ENCODE measurements at places on chromosomes 2 and 18.

GRCh38 chr2:174786066-174786725 is 21.9 kb upstream of the CHRNA1 start:
- no peak for DNase-seq

DNA sequence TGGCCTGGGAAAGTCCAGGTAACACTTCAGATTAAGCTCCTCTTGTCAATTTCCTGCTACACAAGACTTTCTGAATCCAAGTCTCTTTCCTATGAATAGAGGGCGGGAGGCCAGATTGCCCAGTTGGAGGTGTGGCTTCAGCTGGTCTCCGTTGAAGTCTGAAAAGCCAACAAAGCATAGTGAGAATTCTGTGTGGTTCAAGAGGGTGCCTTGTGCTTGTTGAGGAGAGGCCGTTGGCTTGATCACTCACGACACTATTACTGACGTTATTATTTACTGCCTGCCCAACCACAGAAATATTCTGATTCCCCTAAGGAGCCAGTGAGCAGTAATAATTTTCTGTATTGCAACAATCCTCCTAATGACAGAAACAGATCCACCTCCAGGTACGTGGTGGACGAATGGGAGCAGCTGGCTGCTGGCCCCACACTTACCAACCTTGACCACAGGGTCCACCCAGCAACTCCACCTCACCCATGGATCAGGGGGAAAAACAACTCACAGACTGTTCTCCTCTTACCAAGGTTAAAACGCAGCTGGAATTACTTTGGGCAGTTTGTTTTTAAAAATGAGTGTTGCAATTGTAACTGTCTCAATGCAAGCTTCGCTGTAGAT is 21.9 kb downstream of the NRP2 start:
- DNase-seq = no peak

GRCh38 chr2:207395535-207396251 is 134.1 kb upstream of the CREB1 start:
- DNase-seq = no peak

GRCh38 chr2:157291018-157291417 is 33.5 kb downstream of the GALNT5 start:
- DNase-seq = no peak

DNA sequence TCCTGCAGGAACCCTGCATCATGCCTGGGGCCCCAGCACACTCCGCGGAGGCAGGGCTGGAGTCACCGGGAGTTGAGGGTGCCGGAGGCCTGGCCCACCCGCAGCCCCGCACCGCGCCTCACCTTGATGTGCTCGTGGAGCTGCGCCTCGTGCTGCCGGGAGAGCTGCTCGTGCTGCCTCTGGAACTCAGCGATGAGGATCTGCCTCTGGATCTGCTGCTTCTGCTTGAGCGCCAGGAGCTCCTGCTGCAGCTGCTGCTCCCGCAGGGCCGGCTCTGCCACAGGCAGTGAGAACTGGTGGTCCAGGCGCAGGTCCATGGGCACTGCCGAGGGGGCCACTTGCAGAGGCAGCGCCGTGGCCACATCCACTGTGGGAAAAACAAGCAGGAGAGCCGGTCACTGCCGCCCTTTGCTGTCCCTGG is 211.1 kb downstream of the HDAC4 start:
- no peak for DNase-seq

DNA sequence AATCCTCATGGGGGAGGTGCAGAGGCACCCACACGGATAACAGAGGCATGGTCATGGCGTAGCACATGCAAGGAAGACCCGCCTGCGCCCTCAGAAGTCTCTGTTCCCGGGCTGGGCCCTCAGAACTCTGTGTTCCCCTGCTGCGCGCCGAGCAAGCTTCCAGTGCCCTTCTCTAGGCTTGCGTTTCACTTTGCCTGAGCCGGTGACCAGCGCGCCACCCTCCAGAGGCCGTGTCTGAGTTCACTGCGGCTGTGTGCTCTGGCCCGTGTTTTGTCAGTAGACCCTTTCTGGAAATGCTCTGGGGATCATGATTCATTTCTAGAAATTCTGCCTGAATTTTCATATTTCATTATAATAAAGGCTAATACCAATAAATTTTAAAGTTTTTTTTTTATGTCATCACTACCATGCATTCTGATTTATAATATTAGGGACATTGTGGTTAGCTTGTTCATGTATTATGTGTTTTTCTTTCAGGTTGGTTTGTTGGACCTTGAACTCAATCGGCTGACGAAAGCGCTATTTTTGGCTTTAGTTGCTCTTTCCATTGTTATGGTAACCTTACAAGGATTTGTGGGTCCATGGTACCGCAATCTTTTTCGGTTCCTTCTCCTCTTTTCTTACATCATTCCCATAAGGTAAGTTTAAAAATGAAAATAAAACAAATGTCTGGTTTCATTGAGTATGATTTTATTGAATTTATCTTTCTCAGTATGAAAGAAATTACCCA is 142.7 kb upstream of the NFATC1 start:
- no peak for DNase-seq

DNA sequence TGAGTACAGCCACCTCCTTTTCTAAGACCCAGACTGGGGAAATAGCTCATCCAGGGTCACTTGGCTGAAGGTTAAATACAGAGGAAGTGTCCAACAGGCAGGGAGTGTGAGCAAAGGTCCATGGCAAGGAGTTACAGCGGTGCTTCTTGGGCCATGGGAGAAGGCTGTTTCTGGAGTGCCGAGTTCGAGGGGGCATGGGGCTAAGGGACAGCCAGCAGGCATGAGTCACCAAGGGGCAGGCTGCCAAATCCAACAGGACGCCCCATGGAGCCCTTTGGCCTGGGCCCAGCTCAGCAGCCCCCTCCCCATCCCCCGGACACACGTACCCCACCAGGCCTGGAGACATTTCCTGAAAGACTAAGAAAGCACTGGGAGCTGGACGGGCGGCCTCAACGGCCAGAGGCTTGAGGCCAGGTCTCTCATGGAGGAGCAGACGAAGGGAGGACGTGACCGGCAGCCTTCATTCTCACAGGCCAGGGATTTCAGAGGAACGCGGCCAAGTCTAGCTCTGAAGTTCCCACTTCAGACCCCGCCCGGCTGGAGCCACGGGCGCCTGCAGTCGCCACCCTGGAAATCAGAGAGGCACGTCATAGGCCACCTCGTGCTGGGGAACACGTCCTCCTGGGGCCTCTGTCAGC is 160.4 kb downstream of the SMAD7 start:
- no peak for DNase-seq

DNA sequence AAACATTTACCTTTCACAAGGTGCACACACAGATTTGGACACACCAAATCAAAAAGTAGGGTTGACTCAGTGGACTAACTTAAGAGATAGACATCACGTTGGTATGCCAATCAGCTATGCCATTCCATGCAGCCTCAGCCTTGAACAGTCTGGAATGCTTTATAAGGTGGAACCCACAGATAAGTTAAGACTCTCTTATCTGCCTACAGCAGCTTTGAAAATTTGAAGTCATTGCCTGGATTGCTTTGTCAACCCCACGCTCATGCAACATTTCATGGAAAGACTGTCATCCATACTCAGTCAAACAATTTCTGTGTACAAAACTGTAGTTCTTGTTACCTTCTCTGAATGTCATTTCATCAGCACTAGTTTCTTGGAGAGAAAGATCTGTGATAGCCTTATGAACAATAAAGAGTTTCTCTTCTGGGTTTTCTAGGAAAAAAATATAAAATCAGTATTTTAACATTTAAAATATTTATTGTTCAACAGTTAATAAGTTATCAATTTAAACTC is 1.2 kb downstream of the ERMN start:
- no peak for DNase-seq

GRCh38 chr18:59056706-59057492 is 82.8 kb upstream of the SEC11C start:
- DNase-seq = peak; percentile 43

DNA sequence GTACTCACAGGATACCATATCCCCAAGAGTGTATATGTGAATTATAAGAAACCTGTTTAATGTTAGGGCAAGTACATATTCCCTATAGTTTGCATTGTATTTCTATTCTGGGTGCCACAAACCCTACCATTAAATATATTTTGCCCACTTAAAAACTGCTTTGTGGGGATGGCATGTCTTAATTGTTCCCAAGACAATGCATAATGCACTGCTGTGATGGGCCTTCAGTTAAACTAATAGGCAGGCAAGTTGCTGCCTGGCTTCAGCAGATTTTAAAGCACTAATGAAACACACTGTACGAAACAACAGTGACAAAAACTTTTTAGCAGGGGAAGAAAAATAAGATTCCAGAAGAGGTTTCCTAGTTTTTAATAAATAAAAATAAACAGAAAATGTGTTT is 104.8 kb upstream of the VRK2 start:
- no peak for DNase-seq

GRCh38 chr2:4838626-4839025 is 853.6 kb upstream of the SOX11 start:
- DNase-seq = no peak

DNA sequence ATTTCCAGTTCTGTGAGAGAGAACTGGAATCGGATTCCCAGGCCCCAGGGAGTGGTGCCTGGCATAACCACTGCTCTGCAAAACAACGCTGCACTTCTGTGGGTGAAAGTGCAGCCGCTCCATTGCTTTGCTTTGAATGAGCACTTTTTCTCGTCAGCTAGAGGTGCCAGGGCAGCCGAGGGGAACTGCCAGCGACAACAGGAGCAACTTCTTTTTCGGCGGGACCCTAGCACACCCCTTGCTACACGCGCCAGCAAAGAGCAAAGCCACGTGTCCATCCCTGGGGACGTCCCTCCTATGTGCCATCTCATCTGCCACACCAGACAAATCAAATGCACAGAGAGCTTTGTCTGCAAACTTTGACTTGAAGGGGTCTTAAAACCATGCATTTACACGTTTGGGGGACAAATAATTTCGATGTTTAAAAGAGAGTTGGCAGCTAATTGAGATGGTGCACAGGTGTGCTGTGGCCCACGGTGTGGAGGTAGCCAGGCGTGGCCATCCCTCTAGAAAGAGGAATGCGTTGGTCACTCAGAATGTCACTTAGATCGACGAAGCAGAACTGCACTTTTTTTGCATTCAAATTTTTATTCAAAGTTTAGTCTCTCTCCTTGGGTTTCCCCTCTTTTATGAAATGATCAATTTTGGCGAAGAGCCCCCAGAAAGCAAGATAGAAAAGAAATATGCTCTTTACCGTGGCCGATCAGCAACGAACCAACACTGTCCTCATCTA is 151.8 kb downstream of the MBP start:
- DNase-seq = no peak

- peak; percentile 69 for DNase-seq
These were observed 52.9 kb upstream of the NABP1 start for GRCh38 chr2:191625016-191625415.

- no peak for DNase-seq
These were observed 332.6 kb upstream of the SALL3 start for GRCh38 chr18:78647018-78647417.

GRCh38 chr2:235502336-235502735 is 8.5 kb downstream of the AGAP1 start:
- peak; percentile 35 for DNase-seq

DNA sequence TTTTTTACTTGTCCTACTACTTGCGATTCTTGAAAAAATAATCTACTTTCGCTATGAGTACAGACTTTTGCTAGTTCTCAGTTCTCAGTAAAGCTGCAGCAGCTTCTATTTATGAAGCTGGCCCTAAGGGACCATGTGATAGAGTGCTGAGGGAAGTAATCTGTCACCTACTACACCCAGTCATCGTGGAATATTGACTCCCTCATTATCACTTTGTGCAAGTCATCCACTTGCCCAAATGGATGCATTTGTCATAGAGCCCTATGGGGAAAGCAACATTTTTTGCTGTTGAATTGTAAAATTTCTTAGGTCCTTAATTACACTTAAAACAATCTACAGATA is 1919.8 kb downstream of the SUCLG1 start:
- DNase-seq = peak; percentile 10

- DNase-seq = no peak
These were observed 11.0 kb downstream of the RAB11FIP5 start for GRCh38 chr2:73101626-73102256.

DNA sequence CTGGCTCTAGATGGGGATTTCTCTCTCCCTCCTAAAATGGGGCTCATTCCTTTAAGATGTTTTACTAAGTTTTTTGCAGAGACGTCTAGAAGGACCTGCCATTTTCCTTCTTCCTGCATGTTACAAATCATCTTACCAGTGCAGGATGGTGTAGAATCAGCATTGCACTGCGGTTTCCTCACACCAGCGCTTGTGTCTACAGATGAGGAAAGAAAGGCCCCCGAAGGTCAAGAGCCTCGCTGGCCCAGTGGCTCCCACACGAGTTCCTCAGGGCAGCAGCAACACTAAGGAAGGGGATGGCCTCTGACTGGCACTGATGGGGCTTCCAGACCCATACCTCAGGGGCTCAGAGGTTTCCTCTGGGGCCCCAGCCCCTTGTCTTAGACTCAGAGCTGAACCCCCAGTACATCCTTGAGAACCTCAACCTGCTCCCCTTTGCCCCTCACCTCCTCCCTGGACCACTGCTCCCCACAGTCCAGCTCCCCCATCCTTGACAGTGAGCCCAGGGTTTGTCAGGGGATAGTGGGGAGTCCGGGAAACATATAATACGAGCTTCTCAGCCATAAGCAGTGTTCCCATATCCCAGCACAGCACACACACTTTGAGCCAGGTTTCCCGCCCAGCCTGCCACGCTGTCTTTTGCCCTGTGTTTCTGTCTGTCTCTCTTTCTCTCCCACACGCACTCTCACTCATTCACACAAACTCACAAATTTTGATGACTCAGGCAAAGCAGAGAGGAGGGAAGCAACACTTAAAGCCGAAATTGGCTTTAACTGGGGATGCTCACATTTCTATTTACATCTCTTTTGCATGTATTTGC is 29.4 kb downstream of the ZFP36L2 start:
- DNase-seq = no peak

GRCh38 chr18:63762518-63762917 is 12.7 kb upstream of the SERPINB7 start:
- no peak for DNase-seq

DNA sequence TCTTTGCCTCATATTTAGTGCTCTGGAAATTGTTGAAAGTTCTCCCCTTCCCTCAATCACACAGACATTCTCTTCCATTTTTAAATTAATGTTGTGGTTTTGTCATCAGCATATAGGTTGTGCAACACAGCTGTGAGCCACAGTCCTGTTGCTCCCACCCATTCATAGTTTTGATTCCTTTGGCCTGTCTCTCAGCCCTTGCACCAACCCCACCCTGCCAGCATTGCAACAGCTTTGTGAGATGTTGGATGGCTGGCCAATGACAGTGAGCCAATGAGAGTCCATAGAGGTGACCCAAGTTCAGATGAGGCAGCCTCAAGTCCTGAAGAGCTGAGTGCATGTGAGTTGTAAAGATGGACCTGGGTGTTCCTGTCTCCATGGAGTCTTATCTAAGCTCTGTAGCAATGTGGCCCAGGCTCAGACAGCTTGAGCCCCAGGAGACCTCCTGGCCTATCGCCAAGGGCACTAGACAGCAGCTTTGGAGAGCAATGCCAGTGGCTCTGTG is 775.5 kb downstream of the RNF144A start:
- no peak for DNase-seq

- no peak for DNase-seq
These were observed 24.5 kb downstream of the CYP27A1 start for GRCh38 chr2:218806346-218806978.

- DNase-seq = no peak
These were observed 766 bp downstream of the PDE6D start for GRCh38 chr2:231780123-231780908.
